Daoy (cell line): ENCODE measurements at places on chromosomes 7 and 10. TPM values are rescaled to one million over a fixed set of nuclear protein-coding genes. Genes with fewer than 3 reads are reported as not detected.

Gene DPCD
- 76.1 and 85.7 TPM in 2 replicates for total RNA-seq

- no peak for DNase-seq
Measured at GRCh38 chr10:76136961-76137360, 705.5 kb downstream of the LRMDA start.

Gene CRYGN
- 0.17 TPM in 1 of 2 replicates, not detected in the other for total RNA-seq

Gene UBTD1
- total RNA-seq = 8.2 and 8.3 TPM in 2 replicates

DNA sequence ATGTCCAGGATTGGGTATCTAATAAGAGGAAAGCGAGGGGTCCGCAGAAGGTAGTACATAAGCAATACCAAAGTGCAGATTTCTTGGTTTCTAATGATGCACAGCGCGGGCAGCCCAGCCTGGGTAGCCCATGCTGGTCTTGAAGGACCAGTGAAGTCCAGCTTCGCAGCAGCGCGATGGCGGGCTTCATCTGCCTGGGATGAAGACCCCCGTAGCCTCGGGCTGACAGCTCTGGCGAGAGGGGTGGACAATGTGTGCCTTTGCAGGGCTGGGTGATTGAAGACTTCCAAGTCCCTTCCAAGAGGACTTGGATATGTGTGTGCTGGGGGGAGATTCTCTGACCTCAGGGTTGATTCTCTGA is 2.2 kb downstream of the SORCS3 start:
- DNase-seq = no peak

DNA sequence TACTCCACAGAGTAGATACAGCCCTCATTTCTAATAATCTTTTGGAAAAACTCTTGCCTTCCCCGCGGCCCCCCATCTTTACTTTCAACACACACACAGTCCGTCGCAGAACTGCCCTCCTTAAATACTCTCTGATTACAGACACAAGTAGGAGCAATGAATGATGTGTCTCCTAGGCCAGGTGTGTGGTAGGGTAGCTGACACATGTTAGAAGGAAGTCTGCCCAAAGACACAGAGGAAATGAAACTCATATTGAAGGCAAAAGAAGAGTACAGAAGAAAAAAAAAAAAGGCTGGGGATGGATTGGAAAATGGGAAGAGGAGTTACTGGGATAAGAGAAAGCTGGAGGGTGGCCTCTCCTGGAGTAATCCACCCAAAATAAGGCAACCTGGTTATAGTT is 14.6 kb downstream of the OPALIN start:
- no peak for DNase-seq

GRCh38 chr10:26385443-26385842 is 52.7 kb upstream of the APBB1IP start:
- DNase-seq = no peak

DNA sequence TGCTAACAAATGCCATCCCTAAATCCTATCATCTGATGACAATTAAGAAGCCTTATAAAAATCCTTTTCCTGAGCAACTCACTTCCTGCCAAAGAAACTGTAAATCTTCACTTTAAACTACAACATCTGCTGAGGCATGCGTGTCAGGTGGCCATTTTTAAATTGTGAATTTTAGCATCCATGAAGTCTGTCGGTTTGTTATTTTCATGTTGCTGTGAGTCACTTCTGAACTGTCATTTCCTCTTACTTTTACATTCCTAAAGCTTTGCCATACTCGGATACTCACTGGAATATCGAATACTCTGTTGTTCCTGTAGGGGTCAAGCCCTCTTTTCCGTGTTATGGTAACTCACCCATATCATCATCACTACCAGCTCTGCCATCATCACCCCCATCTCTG is 34.3 kb upstream of the TMEM26 start:
- DNase-seq = peak; percentile 18

DNA sequence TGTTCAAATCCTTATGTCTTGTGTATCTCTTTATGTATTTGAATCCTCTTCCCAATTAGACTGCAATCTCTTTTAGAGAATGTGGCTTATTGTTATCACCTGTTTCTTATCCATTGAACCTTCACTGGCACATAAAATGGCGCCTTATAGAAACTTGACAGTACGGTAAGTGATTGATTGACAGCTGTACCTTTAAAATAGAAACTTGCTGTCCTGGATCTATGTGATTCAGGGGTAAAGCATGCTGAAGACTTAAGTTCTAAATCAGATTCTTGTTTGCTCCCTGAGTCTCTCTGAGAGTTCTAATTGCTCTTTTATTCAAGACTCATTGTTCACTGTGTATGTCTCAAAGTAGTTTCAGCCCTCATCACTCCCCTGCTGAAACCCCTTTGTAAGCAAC is 91.3 kb downstream of the CACNB2 start:
- no peak for DNase-seq

DNA sequence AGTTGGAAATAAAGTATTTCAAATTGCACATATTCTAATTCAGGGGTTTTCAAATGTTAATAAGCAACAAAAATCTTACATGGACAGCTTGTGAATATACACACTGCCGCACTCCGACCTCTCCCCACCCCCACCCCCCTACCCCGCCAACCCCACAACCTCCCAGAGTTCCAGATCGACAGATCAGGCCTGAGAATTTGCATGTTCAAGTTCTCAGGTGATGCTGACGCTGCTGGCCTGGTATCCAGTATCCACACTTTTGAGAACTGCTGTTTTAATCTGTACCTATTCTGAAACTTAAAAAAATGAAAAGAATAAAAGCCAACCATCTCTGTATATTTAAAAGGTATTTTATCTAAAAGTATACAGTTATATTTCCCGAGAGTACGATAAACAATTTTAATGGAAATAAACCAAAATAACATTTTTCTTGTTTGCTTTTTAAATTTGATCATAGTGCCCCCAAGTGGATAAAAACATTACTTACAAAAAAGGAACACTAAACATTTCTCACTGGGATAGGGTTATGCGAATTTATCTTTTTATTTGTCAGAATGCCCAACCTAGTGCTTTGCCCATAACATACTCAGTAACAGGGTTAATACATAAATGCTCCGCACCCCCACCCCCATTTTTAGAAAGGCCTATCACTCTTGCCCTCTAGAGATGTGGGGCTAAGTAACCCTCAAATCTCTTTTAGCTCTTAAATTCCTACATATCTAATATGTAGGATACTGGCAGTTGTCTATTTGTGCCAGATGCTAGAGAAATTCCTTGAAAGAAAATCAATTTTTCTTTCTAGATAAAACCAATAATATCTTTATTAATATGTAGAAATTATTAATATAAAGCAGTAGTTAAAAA is 166.3 kb downstream of the RNF133 start:
- no peak for DNase-seq

GRCh38 chr10:24926557-24926956 is 25.8 kb downstream of the PRTFDC1 start:
- no peak for DNase-seq
